ENCODE measurements at places on chromosomes 1 and 21.

DNA sequence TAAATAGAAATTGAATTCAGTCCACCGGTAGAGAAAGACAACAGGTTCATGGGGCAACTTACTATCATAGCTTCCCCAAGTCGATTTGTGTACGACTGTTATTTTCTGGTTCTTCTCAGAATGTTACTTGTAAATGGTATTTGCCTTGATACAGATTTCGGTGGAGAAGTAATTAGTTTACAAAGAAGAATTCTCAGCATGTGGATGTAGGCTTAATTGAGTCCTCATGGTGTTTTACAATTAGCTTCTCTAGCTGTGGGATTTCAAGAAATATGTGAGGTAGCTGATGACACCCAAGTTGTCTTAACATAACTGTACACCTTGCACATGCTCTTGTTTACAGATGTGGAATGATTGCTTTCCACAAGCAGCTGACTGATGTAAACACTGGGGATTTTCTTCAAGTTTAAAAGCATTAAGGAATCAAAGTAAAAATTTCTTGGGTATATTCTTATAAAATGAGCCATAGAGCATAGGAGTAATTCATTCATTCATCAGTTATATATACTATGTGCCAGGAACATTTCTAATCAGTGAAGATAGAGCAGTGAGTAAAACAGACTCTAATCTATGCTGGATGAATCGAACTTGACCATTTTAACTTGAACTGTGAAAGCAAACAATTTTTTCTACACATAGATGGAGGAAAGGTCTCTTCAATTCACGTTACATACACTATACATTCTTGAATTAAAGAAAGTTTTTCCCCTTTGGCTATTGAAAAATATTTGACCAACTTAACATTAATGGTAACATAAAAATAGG, 1.4 kb downstream of the MACO1 start:
- DNase-seq, result no peak

DNA sequence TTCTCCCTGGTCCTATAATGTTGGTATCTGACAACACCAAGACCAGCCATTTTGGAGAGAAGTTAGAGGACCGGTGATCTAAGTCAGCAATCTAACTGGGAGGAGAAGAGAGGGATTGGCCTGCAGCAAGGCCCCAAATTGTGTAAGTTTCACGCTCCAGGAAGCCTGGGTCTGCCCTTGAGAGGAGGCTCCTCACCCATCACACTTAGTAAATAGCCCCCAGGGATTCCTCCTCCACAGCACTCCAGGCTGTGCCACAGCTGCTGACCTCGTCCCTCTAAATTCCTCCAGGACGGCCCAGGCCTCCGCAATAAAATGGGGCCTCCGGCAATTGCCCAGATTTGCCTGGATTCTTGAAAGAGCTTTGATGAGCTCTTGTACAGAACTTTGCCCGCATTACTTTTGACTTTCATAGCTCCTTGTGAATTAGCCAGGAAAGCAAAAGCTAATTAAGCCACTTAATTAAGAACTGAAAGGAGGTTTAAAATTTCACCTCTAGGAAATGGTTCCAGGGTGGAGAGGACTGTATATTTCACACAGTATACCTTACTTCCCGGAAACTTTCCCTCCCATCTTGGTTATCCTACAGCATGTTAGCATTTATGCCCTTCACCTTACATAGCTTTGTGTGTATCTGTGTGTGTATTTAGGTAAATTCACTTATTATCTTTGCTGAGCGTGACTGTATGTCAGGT, 90.5 kb downstream of the LAMC2 start:
- DNase-seq, result no peak

DNA sequence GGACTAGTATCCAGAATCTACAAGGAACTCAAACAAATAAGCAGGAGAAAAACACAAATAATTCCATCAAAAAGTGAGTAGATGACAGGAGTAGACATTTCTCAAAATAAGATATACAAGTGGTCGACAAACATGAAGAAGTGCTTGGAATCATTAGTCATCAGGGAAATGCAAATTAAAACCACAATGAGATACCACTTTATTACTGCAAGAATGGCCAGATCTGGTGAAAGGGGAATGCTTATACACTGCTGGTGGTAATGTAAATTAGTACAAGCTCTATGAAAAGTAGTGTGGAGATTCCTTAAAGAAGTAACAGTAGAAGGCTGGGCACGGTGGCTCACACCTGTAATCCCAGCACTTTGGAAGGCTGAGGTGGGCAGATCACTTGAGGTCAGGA, 73.8 kb downstream of the POU2F1 start:
- no peak for DNase-seq

GRCh38 chr1:225987491-225988316, 11.4 kb downstream of the SDE2 start:
- no peak for DNase-seq

- no peak for DNase-seq
These were observed 18.9 kb upstream of the SLC25A33 start for GRCh38 chr1:9520411-9520810.

GRCh38 chr1:53535846-53536245, 76.6 kb downstream of the DMRTB1 start:
- DNase-seq, result no peak

- no peak for DNase-seq
These were observed 19.3 kb downstream of the DPT start for GRCh38 chr1:168709405-168710363.

GRCh38 chr1:199616947-199617346, 410.6 kb upstream of the NR5A2 start:
- DNase-seq, result no peak

DNA sequence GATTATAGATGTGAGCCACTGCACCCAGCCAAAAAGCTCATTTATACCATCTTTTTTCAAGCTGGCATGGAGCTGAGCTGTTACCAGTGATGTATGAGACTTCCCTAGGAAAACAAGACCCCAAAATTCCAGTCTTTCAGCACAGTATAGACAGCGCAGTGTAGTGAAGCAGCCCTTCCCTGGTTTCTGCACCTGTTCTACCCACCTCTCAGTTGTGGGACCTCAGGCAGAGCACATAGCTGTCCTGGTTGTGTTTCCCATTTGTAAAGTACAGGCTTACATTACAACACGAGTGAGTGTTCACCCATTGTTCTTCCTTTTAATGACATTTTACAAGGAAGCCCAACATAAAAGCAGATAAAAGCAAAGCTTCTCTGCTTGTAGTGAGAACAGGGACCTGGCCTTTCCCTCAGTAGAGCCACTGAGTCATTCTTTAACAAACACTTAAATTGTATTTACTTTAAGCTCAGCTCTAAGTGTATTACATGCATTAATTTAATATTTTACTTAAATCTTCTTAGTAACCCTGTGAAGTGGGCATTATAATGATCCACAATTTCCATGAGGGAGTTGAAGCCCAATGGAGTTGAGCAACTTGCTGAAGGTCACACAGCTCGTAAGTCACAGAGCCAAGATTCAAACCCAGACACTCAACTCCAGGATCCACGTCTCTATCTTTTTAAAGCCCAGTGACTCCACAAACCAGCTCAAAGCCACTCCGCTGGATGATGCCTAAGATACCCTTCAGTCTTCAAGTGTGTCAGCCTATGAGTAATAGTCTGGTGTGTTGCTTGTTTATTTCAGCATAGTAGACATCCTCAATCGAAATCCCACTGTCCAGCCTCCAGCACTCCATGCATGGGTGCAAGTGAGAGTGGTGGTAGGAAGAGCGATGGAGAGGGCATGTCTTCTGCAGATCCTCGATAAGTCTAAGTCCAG, 40.5 kb upstream of the CAPZB start:
- DNase-seq, result no peak

- no peak for DNase-seq
These were observed 17.1 kb downstream of the ATP5PF start for GRCh38 chr21:25717491-25718147.

DNA sequence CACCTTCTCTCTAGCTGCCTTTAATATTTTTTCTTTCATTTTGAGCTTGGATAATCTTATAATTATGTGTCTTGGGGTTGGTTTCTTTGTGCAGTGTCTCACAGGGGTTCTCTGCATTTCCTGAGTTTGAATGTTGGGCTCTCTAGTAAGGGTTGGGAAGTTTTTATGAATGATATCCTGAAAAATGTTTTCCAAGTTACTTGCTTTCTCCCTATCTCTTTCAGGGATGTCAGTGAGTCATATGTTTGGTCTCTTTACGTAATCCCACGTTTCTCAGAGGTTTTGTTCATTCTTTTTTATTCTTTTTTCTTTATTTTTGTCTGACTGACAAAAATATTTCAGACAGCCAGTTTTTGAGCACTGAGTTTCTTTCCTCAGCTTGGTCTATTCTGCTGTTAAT, 55.4 kb upstream of the CCDC190 start:
- no peak for DNase-seq

GRCh38 chr1:14309984-14310383, 288.5 kb upstream of the KAZN start:
- DNase-seq, result no peak

DNA sequence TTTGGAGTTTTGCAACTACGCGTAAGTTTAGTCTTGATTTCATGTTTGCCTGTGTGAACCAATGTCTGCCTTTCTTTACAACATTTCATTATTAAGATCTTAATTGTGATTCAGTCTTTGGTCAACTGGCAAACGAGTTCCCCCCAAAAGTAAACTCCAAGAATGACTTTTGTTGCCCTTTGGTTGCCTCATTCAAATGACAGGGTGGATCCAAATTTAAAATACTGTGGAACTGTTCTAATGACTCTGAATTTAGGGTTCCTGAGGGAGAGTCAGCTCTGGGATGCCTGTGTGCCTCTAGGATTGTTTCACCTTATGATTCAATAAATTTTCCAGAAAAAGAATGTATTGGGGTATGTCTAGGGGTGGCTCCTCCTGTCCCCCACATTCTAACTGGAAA, 105.3 kb downstream of the KCNN3 start:
- DNase-seq, result no peak

DNA sequence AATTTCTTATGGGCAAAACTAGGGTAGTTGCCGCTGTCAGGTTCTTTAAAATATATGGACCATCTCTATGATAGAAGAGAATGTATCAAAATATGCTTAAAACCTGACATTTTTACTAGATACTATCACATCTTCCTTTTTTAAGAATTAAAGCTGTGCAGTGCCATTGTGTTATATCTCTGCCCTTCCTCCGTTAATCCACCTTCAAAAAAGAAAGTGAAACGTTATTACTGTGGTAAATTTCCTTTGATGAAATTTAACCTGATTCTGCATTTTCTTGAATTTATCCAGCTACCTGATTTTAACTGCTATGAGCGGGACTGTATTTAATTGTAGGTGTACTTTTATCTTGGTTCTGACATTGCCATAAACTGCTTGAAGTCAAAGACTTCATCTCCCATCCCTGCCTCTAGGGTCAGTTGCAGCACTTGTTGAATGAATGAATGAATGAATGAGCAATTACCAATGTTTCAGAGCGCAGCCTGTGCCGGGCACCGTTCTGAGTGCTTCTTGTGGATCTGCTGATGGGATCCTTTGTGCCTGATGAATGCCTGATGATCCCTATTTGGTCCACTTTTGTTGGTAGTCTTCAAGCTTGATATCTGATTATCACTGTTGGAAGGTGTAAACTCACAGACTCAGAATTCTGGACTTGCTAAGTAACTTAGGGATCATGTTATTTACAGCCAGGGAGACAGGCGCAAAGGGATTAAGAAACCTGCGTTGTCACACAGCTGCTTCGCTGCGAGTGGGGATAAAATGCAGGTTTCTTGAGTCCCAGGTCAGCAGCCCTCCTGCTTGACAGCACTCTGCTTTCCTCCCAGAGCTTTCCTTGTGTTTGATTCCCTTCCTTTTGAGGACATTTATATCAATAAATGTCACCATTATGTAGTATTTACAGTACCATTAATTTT, 30.1 kb downstream of the SMYD2 start:
- no peak for DNase-seq

GRCh38 chr1:71834601-71835441, 447.5 kb downstream of the NEGR1 start:
- DNase-seq, result no peak

DNA sequence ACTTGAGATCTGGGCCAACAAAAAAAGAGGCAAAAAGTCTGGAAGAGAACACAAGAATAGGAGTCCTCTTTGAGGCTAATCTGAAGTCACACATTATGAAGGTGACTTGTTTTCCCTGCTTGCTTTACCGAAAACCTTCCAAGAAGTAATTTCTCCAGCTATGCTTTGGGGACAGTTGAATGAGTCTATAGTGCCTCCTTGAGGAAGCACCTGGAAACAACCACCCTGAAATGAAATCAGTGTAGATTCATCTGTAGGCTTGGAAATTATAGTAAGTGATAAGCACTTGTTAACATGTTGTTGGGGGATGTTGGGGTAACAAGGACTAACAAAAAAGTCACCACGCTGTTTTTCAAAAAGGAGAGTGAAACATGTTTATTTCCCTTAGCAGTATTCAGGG, 23.4 kb upstream of the RPTN start:
- DNase-seq, result no peak

- DNase-seq, result peak; percentile 54
These were observed 51.8 kb downstream of the EDN2 start for GRCh38 chr1:41432481-41433280.

GRCh38 chr1:161307230-161307768, 2.5 kb downstream of the MPZ start:
- no peak for DNase-seq

DNA sequence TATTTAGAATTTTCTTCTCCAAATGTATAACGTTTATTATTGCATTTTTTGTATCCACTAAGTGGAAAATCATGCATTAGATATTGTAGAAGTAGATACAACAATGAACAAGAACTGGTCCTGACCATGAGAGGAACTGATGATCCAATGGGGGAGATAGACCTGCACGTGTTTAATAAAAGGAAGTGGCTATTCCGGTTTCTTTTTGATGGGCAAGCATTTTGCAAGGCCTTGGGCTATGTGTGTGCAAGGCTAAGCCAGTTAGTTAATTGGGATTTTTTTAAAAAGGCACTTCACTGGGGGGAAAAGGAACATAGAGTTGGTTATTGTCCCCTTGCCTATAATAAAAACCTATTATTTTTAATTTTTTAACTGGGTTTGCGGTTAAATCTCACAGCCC, 961 bp upstream of the VCAM1 start:
- DNase-seq, result no peak

- peak; percentile 27 for DNase-seq
These were observed 7.3 kb upstream of the CACNA1S start for GRCh38 chr1:201119206-201120197.

- DNase-seq, result no peak
These were observed 183.3 kb upstream of the TMEM51 start for GRCh38 chr1:14970115-14970798.
